ENCODE measurements at places on chromosomes 11 and 22.

DNA sequence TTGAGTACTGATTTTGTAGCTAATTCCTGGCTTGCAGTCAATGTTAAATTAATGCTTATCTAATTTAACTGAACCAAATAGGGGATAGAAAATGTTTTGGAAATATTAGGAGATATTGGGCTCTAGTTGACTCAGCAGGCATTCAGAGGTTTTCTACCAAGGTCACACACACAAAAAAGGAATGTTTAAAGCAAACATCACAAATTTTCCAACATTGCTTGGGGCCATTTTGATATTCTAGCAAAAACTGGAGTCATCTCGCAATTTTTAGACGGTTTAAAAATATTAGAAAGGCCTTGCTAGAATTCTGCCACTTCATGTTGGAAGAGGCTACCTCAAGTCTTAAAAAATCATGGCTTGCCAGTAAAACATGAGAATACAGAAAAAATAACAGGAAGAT, 2082.1 kb upstream of the RAG2 start:
- no peak for DNase-seq

- DNase-seq, result no peak
These were observed 681 bp upstream of the ARHGEF12 start for GRCh38 chr11:120335556-120335907.

DNA sequence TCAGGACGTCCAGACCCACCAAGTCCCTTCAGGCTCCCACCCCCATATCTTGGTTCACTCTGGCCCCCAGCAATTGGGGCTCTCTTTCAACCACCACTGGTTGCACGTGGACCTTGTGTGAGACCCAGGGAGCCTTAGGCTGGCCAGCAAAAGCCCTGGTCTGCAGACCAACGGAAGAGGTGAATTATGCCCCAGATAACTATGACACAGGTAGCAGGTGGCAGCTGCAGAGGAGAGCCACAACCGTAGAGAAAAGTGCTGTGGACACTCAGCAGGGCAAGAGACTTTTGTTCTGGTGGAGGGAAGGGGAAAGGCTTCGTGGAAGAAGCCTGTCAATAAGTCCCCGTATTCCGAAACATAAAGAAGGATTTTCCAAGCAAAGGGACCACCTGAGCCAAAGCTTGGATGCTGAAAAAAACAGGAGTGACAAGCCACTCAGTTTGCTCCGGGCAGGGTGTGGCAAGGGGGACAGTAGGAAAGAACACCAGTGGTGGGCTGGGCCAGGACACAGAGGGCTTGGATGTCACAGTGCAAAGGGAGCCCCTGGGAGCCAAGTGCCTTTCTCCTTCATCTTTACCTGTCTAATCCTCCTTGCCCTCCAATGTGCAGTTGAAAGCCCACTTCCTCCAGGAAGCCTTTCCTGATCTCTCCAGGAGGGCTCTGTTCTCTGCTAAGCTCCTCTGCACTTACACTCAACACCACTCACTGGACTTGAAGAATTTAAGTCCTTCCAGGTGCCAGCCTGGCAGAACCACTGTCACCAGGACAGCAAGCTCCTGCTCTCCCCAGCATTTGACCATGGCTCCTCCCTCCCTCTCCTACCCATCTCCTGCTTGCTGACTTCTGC, 264.7 kb downstream of the BUD13 start:
- no peak for DNase-seq

DNA sequence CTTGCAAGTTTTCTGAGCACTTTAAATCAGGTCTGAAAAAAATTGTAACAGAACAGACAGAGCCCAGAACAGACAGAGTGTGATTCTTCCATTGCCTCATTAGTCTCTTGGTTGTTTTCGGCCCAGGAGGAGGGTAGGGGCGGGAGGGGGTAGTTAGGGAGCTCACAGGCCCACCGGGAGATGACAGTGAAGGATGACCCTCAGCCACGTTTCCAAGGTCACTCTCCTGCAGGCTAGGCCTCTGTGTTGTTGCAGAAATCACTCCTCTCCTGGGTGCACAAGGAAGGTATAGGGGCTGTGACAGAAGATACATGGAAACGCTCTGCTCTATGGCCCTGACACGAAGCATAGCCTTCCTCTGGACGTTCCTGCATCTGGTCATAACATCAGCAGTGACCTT, 69.3 kb downstream of the ABTB2 start:
- no peak for DNase-seq

DNA sequence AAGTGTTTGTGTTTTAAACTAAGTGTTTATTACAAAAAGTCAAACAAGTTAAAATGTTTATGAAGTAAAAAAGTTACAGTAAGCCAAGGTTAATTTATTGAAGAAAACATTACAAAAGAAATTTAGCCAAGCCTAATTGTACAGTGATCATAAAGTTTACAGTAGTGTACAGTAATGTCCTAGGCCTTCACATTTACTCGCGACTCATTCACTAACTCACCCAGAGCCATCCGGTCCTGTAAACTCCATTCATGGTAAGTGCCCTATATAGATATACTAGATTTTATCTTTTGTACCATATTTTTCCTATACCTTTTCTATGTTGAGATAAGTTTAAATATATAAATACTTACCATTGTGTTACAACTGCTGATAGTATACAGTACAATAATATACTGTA, 481.8 kb upstream of the TENM4 start:
- DNase-seq, result no peak

DNA sequence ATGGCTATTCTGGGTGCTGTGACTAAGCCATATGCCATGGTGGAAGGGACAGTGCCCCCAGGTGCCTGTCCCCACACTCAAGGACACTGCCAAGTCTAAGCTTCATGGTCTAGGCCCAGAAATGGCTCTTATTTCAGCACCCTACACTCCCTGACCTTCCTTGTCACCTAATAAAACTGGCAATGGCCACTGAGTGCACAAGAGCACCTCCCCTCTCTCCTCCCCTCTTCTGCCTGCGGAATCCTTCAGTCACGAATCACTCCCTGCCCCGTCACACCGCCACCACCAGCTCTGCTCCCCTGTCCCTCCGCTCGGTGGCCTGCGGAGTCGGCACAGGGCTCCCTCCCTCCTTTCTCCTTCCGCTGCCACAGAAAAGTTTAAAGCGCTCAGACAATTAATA, 19.0 kb upstream of the LMO1 start:
- no peak for DNase-seq

GRCh38 chr11:104594228-104594958, 303.9 kb downstream of the CASP12 start:
- no peak for DNase-seq

GRCh38 chr22:50150161-50151129, 20.1 kb upstream of the PANX2 start:
- DNase-seq, result no peak

DNA sequence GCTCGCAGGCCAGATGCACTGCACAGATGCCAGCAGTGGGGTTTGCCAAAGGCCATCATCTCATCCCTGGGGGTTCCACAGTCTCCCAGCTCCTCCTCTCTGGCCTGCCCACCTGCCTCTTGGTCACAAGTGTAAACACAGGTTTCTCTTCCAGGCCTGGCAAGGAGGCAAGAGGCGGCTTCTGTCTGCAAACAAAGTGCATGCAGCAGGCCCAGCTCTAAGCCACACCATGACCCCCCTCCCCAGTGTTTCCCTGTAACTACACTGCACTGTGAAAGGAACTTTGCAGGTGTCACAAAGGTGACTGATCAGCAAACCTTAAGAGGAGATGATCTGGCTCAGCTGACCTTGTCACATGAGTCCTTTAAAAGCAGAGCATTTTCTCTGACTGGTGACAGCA, 26.2 kb upstream of the SHISAL1 start:
- DNase-seq, result no peak

DNA sequence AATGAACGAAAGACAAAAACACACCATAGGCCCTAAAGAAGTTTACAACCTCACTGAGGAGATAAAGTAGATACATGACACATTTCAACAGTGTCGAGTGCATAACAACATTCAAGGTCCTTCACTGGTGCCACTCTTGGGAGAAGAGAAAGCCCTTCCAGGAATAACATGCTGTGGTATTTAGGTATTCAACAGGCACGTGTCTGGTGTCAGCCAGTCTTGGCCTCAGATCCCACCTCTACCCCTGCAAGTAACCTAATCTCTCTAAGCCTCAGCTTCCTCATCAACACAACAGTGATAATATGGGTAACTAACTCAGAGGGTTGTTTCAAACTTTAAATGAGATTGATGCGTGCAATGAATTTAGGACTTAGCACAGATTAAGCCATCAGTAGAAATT, 235.0 kb upstream of the ZC3H12C start:
- no peak for DNase-seq

DNA sequence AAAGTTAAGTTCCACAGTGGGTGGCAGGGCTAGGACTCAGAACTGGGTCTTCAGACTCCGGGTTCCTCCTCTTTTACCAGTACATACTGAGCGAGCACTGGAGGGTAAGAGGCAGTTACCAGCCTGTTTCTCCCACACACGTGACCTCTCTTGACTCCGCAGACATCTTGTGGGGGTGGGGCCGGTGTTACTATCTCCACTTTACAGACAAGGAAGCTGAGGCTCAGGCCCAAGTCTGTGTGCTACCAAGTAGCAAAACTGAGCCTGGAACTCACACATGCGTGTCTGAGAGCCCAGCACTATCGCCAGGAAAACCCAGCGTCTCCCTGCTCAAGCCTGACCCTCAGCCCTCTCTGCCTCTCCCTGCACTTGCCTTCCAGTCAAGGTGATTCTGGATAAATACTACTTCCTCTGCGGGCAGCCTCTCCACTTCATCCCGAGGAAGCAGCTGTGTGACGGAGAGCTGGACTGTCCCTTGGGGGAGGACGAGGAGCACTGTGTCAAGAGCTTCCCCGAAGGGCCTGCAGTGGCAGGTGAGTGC, 16.0 kb upstream of the SMIM35 start:
- DNase-seq, result no peak

GRCh38 chr11:114368918-114369680, 31.2 kb downstream of the C11orf71 start:
- no peak for DNase-seq

DNA sequence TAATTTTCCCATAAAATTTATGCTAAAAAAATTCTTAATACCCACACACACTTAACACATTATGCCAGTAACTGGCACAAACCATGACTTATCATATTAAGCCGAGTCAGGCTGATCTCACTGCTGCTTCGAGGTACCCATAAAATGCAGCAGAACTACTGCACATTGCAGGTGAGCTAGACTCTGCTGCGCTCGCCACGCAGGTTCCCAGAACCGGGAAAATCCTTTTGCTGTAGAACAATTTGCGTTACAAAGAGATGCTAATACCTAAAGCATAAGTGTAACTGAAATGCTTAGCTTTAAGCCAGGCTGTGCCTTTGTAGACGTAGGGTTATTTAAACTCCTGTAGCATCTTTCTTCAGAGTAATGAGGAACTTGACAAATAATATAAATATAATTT, 200.3 kb downstream of the MSANTD4 start:
- DNase-seq, result no peak

- no peak for DNase-seq
These were observed 17.1 kb upstream of the CCDC90B start for GRCh38 chr11:83303316-83303715.

- no peak for DNase-seq
These were observed 714 bp downstream of the SDF2L1 start for GRCh38 chr22:21642584-21643448.

DNA sequence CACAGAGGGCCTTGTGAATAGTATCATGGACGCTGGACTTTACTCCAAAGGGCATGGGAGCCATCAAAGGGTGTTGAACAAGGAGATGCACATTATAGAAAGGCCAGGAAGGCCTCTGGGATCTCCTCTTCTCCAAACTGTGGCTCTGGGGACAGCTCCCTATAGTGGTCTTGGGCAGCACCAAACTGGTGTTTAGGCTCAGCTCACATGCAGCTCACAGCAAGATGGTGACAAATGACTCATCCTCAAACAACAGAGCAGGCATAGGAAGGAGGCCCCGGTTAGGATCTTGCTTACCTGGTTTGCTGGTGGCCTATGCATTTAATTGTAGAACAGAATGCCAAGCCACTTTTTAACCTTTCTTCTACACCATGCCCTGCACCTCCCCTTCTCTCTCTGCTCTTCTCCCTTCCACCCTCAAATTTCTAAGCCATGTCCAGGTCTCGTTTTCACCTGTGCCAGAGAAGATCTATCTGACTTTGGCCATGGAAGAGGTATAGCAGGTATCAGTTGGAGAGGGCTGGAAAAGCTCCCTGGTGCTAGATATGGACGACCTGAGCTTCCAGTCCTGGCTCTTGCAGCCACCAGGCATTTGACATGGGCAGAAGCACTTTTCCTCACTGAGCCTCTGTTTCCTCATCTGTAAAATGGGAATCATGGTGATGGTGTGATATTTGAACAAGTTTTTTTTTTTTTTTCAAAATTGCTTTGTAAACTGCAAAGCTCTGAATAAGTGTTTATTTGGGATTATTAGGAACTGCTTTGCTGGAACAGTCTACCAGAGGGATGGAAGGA, 14.4 kb upstream of the EHF start:
- DNase-seq, result no peak

DNA sequence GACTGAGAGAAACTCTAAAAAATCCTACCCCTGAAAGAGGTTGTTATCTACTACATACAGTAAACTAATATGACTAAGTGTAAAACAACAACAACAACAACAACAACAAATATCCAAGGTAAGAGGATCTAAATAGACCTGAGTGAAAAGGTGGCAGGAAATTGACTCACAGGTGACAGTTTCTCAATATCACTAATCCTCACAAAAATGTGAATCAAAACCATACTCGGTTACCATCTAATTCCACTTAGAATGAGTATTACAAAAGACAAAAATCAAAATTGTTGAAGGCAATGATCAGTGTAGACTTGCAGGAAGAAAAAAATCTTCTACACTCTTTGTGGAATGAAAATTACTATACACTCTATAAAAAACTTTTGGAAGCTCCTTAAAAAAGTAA, 17.5 kb downstream of the RGL4 start:
- DNase-seq, result no peak

DNA sequence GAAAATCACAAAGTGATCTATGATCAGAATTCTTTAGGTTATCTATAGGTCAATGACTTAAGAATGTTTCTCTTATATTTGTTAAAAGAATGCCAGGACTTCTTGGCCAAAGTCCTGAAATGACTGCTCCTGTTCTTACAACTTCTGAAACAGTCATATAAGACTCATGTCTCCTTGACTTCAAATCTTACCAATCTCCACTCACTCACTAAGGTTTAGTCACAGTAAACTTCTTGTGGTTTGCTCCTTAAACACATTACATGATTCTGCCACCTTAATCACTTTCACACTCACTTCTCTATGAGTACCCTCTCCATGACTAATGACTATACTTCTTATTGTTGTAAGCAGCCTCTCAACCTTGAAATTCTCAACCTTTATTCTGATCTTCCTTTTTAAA, 648.7 kb upstream of the CCDC179 start:
- no peak for DNase-seq

DNA sequence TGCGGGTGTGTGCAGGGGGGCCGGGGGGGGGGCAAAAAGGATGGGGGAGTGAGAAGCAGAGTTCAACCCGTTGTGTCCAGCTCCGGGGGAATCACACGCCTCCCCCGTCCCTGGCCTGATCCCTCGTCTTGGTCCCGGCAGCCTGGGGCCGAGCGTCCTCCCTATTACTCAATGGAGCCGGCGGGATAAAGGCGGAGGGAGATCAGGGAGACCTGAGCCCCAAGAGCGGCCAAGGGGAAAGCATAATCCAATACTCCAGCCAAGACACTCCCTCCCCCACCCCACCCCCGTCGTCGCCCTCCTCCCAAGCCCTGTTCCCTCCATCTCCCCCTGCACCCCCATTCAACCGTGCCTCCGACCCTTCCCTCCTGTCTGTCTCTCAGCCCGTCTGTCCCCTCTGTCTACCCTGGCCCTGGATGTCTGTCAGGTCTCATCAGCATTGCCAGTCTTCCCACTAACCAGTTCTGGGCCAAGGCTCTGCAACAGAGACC, 2.6 kb downstream of the PHOX2A start:
- no peak for DNase-seq

- DNase-seq, result no peak
These were observed 66.2 kb downstream of the THAP12 start for GRCh38 chr11:76314741-76315090.

Data from cortex of kidney (tissue), 1 donor.